ENCODE measurements at places on chromosomes 5 and 9. TPM values are rescaled to one million over a fixed set of nuclear protein-coding genes. Genes with fewer than 3 reads are reported as not detected.

- DNase-seq = no peak
Measured at GRCh38 chr5:126334760-126335159, 88.4 kb upstream of the GRAMD2B start.

GRCh38 chr9:84140535-84141101 lies 160.0 kb downstream of the RMI1 start:
- DNase-seq = no peak

DNA sequence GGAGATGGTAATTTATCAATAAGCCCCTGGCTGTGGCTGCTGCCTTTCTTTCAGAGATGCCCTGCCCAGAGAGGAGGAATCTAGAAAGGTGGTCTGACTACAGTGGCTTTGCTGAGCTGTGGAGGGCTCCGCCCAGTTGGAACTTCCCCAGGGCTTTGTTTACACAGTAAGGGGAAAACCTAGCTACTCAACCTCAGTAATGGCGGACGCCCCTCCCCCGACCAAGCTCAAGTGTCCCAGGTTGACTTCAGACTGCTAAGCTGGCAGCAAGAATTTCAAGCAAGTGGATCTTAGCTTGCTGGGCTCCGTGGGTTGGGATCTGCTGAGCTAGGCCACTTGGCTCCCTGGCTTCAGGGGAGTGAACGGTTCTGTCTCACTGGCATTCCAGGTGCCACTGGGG lies 865.4 kb upstream of the ACO1 start:
- DNase-seq = no peak

DNA sequence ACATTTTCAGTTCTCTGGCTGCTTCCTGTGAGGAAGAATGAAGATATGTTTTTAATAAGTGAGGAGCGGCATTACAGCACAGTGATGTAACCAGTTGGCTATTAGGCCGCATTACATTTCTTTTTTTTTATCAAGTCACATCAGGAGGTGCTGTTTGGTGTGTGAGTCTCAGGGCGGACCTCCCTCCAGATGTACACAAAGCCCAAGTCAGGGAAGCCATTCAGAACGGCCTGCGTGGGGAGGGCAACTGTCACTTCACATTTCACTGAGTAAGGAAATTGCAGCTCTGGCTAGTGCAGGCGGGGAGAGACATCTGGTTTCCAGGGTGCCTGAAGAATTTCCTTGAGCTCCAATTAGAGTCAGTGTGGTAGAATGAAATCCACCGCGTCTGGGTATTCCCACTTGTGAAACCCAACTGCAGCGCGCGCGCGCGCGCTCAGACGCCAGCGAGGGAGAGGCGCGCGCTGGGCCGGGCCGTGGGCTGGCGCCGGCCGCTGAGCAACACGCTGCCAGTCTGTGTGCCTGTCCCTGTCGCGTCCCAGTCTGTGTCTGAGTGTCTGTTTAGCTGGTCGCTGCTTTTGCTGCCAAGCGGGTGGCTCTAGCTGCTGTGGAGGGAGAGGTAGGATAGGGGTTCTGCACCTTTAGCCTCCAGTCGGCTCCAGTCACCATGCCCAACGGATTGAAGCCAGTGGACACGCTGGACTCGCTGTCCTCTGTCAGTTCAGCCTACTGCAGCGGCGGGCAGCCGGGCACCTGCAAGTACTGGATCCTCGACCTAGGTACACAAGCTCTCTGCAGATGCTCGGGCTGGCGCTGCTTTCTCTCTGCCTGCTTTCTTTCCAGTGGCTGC lies 140.8 kb upstream of the OTULINL start:
- DNase-seq = no peak

DNA sequence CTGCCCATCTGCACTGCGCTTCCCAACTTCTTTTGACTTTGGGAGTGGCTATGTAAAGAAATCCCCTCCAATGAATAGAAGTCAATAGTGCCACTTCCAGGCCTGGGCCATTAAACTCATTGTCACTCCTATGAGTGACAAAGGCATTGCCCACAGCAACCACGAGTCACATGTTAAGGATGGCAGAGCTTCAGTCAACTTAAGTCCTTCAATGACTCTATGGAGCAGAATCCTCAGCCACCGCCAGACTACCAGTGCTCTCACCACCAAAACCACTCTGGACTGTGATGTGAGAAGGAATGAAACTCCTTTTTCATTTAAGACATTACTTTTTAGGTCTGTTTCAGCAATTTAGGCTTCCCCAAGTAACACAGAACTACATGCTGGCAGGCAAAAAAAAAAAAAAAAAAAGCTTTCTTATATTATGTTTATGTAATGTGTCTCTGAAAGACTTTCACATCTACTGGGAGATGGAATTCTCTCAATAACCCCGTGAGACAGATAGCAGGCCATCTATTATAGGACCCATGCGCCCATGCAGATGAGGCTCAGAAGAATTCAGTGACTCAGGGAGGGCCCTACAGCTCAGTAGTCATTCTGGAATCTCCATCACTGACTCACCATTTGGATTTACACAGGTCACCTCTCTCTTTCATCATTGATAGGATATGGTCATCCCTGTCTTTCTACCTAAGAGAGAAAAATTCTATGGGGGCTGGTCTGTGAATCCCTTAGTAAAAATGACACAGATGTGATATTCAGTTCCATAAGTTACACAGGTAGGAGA lies 180.5 kb downstream of the CEMIP2 start:
- DNase-seq = no peak

LIFR gene
- total RNA-seq = 7.1 TPM

DNA sequence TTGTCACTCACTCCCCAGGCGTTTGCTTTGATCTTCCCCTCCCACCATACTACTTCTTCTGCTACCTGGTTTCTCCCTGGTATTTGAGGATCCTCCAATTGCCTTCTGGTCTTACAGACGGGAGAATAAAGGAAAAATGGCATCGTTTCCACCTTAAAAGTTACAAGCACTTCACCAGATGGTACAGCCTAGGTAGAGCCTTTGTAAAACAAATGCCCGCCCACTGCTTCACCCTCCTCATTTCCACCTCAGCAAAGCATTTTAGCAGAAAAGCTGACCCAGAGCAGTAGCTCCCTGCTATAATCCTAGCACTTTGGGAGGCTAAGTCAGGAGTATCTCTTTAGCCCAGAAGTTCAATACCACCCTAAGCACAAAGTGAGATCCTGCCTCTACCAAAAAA lies 5.1 kb upstream of the ANXA2R start:
- DNase-seq = no peak

DNA sequence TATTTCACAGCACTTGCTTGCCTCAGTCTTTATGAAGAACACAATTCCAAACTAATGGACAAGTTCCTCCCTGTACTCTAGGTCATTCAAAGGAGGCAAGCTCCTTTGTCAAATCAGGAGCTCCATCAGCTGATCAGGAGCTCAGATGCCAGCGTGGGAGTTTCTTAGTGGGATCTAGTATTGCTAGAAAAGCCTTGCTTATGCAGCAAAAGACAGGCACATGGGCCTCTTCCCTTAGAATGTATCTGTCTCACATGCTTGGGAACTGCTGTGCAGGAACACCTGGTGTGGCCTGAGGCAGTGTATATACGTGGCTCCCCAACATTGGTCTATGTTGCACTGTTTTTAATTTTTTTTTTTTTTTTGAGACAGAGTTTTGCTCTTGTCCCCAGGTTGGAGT lies 21.4 kb upstream of the HAVCR1 start:
- DNase-seq = no peak

GRM6 gene
- total RNA-seq = not detected

DNA sequence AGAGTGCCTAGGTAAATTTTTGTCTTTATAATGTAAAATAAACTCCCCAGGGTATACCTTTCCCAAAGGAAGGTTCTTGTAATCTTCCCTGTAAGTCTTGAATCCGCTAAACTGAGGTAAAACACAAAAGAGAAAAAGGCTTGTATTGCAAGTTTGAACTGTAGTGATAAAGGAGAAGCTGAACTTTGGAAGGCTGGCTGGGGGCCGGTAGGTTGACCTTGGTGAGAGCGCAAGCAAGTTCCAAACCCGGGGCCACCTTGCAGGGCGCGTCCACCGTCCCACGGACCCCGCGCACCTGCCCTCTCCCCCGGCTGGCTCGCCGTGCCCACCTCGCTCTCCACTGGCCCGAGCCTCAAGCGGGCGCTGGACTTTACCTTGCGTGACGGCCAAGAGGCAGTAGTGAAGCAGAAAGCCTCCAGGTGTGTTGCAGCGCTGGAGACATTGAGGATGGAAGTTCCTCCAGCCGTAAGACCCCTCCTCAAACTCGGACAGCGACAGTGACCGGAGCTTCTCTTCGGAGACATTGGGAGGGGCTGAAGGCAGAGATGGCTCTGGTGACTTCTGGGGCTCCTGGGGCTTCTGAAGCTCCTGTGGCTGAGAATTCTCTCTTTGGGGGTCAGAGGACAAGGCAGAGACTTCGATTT lies 428 bp downstream of the SLCO4C1 start:
- no peak for DNase-seq

HTR4 gene
- total RNA-seq = not detected

MSMP gene
- total RNA-seq = not detected

FOXE1 gene
- total RNA-seq = 0.79 TPM

DNA sequence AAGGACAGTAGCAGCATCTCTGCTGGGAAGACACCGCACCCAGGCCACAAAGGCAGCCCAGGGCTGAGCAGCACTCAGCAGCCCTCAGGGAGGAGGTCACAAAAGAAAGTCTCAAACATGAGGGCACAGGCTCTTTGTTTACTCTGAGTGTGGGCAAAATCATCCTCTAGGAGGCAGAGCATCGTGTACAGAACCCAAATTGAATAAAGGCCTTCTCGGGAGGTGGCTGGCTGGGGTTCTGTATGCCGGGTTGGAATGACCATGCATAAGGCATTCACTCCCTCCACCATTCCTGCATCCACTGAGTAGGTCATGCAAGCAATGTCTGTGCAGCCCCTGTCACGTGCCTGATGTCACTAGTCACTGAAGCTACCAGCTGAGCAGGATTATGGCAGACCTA lies 412.8 kb downstream of the SPOCK1 start:
- DNase-seq = peak; percentile 14

GRCh38 chr5:29993286-29993685 lies 1200.2 kb upstream of the CDH6 start:
- DNase-seq = no peak

DNA sequence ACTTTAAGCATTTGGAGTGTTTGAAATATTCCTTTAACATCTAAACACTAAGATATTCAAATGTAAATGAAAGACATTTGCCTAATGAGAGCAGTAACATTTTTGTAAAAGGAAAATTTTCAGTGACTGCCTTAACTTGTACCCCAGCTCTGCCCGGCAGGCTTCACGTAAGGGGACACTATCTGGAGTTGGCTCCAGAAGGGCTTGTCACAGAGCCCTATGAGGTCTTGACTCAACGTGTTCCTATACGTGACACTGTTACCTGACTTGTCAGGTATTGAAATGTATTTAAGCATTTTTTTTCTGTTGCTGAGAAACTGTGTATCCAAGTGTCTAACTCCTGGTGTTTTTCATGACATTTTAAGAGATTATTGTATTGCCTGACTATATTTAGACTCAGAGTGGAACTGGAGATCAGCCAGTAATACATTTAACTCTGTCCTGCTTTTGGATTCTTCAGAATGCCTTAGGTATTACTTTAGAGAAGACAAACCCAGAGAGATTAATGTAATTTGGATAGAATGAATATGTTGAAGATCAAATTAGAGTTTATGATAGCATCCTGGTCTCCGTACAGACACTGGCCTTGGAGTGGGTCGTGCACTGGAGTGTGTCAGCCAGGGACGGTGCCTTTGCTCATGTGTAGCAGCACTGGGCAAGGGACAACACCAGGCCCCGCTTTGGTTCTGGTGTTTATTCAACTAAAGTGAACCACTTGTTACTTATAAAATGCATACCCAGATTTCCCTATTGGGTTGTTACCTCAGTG lies 34.6 kb upstream of the PHF2 start:
- DNase-seq = no peak
